Inflammatory macrophage (primary cell): ENCODE measurements at places on chromosomes 2 and 18.

GRCh38 chr2:235085476-235085875 lies 133.7 kb downstream of the SH3BP4 start:
- no peak for DNase-seq

DNA sequence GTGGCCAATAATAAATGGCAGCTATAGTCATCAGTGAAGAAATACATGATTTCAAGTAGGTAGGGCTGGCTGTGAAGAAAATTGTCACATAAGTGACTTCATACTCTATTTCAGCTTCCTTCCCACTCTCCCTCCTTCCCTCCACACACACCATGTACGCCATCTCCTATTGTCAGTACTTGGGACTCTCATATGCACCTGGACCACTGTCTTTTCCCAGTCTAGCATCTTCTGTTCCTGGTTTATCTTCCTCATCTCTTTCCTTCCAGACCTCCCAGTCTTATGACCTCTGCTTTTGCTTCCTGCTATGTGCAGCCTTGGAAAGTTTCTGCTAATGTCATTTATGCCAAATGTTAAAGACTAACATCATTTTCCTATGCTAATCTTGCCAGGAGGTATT lies 35.0 kb downstream of the HNMT start:
- DNase-seq, result no peak

GRCh38 chr2:167750675-167751074 lies 496.7 kb downstream of the STK39 start:
- DNase-seq, result no peak

DNA sequence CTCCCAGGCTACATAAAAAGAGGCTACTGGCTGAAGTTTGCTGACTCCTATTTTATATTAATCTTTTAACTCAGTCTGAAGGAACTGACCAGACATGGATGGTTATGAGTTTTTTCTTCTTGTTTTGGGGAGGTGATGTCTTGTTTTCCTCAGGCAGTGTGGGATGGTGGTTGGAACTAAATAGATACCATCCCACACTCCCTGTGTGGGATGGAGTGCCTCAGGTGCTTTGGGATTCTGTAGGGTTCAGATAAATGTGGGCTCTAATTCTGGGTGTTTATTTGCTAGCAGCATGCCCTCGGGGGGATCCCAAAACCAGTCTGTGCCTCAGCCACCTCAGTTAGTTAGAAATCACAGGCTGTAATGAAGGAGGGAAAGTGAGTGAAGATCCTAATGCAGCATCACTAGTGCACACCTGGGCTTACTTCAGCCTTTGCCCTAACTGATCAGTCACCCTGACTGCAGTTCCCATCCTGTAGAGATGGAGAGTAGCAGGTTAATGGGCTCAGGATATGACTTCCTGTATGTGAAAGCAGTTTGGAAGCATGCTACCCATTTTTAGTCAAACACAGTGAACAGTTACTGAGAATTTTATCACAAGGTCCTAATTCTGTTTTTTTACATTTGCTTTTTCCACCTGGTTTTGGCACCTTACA lies 132.2 kb downstream of the SPTBN1 start:
- DNase-seq, result no peak

DNA sequence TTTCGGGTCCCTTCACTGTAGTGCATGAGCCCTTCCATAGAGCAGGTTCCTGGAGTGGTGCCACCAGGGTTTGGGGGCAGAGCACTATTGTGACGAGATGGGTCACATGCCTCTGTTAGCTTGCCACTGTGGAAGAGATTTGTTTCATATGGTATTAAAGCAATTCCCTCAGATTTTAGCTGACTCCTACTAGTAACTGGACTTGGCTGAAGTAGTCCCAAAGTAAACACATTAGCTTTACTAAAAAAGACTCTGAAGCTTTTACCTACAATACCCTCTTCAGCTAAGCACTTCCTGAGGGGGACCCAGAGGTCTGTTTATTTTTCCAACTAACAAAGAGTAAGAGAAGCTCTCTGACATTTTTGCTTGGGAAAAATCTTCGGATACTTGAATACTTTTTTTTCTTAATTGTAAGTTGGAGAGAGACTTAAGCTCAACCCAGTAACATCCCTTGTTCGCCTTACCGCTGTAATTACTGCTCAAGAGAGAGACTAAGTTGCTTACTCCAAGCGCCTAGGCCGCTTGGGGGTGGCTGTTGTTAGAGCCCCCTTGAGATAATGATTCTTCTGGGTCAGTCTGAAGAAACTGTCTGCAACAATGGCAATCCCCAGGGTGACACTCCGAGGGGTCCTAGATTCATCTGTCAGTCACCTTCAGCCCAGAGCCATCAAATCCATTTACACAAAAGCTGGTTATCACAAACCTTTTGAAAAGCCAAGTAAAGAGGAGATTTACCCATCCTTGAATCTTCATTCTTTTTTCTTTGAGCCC lies 177.4 kb downstream of the FIGN start:
- DNase-seq, result no peak

DNA sequence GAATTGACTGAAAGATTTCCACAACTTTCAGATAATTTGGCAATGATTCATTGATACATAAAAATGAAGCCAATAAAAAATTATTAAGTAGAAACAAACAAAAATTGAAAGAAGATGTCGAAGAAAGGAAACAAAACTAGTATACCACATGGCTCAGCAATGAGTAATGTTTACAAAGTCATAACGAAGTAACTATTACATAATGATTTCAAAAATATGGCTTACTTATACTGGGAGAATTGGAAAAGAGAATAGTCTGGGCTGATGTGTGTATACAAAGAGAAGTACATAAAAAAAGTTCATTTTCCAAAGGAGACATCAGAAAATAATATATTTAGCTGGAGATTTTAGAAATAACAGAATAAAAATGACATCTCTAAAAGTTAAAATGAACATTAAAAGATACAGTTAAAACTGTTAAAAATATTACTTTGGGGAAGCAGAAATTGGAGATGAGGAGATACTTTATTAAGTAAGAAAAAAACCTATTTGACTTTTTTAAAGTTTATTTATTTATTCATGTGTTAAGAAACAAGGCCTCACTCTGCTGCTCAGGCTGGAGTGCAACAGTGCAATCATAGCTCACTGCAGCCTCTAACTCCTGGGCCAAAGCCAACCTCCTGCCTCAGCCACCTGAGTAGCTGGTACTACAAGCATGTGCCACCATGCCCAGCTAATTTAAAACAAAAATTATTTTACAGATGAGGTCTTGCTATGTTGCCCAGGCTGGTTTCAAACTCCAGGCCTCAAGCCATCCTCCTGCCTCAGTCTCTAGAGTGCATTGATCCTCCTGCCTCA lies 409.7 kb upstream of the PIK3C3 start:
- DNase-seq, result no peak
